ENCODE measurements at places on chromosomes 12 and 14.

- peak; percentile 41 for DNase-seq
Measured at GRCh38 chr14:66403183-66403582, 83.0 kb upstream of the CCDC196 start.

DNA sequence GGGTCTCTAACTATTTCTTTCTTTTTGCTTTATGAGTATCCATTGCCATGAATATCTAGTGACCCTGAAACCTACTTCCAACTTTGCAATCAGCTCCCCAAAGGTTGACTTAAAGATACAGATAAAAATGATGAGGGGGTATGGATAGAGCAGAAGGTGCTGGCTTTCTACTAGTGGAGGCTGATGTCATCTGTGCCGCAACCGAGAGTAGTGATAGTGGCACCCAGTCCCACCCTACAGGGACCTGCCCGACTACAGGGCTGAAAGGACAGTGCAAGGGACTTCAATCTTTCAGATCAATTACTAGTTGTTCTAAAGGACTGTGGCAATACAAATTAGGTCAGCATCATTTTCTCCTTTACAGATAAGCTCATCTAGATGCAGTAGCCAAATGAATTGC lies 806.0 kb downstream of the VRK1 start:
- DNase-seq: no peak

- DNase-seq: no peak
Measured at GRCh38 chr12:127284021-127284420, 982.9 kb upstream of the TMEM132C start.

- DNase-seq: peak; percentile 93
Measured at GRCh38 chr12:107436376-107436775, 249.2 kb upstream of the PWP1 start.

GRCh38 chr14:62146030-62146429 lies 383.8 kb downstream of the SNAPC1 start:
- no peak for DNase-seq

DNA sequence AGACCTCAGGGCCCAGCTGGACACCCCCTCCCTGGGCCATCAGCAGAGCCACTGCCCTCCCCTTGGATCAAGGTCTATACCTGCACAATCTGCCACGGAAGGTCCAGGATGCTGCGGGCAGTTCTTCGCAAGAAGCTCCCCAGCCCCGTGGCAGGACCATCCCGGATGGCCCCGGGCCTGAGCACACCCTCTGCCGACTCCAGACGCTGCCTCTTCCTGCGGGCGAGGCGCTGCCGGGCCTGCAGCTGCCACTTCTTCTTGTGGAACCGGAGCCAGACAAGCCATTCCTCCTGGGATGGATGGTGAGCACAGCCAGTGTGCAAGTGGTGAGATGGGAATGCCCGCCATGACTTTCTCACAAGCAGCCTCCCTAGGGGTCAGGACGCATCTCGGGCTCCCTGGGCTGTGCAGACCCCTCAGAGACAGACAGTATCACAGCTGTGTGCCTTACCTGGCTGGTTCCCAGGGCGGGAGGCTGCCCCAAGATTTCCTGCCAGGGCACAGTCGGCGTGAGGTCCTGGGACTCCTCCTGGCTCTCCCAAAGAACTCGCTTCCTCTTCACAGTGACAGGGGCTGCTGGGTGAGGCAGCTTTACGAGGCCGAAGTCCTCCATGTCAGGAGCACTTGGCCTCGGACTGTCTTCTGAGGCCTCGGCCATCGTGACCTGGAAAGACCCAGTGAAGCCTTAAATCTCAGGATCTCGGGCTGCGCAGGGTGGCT lies 30.8 kb downstream of the P2RX2 start:
- no peak for DNase-seq

- no peak for DNase-seq
Measured at GRCh38 chr12:104351057-104351983, 47.8 kb downstream of the EID3 start.

DNA sequence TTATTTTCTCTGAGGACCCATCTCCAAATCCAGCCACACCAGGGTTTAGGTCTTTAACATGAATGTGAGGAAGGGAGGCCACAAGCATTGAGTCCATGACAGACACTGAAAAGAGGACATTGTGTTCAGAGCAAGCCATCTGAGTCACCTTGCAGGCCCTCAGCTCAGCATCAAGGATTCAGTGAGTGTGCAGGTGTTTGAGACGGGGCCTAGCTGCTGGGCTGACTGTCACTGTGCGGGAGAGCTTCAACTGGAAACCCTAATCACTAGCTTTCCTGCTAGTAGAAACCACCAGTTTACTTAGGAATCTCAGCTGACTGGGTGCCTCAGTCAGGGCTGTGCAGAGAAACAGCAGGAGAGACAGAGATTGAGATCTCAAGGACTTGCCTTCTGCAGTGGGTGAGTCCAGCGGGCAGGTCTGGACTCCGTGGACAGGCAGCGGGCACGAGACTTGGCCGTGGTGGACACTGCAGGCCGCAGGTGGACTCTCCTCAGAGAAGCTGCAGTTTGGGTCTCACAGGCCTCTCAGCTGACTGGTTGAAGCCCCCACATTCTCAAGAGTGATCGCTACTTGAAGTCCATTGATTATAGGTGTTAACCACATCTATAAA lies 86.1 kb upstream of the DYNC1H1 start:
- DNase-seq: peak; percentile 16

DNA sequence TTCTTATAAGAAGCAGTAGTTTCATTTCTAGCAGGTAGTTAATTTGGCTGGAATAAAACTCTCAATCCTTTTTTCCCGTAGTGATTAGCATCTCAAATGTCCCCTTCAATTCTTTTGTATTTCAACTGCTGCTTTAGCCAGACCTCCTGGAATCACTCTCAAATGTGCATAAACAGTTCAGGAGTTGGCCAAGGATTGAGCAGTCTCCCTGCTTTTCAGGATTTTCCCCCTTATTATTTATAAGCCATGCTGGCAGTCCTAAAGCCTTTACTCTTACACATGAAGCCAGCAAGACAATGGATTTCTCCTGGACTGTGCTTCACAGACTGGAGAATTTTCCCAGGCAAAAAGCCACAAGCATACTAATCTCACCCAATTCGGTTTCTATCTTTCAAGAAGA lies 950.1 kb downstream of the VRK1 start:
- DNase-seq: no peak

DNA sequence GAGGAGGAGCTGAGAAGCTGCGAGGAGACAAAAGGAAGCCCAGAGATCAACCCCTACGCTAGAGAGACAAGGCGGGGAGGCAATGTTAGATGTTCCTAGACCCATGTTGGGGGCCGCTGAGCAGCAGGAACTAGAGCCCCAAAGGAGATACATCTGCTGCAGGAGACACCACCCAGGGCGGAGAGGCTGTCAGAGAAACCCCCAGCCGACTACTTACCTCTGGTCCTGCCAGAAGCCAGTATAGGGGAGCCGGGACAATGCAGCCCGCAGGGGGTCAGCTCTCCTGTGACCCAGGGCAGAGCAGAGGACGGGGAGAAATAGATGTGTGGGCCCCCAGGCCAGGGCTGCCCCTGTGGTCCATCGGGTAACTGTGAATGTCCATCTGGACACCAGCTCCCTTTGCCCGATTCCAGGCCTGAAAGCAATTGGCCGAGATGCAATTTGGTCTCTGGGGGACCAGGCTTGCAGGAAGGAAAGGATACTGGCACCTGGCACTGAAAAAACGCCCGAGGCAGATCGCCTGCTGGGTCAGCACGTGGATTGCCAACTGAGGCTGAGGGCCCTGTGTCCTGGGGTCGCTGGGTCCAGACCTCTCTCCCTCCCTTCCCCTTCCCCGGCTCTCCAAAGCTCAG lies 34.9 kb downstream of the SYNE3 start:
- DNase-seq: no peak

DNA sequence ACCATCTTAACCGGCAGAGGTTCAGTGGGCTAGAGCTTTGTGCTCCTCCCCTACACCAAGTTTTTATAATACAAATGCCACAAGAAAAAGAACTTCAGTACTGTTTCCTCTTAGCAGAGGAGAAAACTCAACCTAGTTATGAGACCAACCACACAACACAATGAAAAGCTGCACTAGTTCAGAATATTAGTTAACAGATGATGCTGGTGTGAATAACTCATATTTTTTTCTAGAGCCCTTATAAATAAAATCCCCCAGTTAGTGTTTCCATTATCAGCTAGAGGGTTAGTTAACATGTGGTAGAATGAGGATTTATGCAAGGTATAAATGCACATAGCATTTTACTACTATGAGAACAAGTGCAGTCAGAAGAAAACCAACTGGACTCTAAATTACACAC lies 61.9 kb upstream of the AMN1 start:
- no peak for DNase-seq

DNA sequence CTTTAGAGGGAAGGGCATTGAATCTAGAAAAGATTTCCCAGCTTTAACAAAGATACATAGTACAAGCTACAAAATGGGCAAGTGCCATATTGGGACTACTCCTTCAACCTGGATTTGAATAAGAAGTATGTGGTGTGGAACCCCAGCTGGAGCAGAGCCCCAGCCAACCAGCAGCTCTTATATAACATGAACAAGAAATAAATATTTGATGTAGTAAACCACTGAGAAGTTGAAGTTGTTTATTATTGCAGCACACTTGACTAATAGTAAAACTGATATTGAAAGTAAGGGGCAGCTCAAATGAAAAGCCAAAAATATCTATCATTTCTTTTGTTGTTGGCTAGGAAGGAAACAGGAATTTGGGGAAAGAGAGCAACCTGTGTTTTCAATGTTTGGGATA lies 701.8 kb downstream of the TMTC2 start:
- DNase-seq: no peak

DNA sequence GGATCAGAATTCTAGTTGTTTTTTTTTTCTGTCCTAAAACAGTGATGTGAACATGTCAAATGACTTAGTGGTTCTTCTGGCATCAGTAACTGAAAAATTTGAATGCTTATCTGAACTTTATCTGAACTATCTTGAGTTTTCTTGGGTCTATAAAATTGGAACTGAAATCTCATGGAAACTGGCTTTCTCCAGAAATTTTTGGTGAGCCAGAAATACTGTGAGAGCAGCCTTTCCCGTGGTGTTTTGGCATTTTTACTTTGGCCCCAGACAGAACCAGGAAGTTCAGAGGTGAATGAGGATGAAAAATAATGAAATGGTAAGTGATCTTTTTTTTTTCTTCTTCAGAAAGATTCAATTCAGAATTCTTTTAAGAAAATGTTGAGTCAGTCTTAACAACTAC lies 89.5 kb upstream of the CCDC91 start:
- no peak for DNase-seq

DNA sequence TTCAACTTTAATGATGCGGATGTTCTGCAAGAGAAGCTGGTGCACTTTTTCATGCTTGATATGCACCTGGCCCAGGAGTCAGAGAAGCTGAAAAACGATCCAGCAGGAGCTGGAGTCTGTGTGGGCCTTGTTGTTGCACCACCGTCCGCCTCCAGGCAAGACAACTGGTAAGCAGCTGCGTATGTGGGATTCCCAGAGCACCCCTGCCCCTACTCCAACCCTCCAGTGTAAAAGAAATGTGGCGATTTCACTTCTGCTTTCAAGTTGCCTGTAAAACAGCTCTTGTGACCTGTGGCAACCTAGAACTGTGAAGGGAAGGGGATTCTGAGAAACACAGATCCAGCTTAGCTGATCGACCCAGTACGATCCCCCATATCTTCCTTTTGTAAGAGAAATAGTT lies 154.1 kb upstream of the PELI2 start:
- DNase-seq: no peak

DNA sequence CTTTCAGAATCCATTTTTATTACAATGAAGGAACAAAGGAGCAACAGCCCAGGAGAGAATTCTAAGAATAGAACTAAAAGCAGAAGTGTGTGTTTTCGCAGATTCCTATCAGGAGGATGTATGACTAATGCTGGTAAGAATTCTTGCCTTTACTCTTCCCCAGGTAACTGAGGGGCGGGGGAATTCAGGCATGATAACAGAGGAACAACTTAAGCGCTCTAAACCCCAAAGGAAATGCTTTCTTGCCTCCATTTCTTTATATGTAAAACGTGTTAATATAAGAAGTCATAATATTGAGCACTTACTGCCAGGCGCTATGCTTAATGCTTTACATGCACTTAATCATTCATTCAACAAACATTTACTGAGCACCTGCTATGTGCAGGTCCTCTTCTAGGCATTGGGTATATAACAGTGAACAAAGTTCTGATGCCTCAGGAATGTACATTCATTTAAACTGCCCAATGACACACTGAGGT lies 4.5 kb downstream of the HCAR1 start:
- peak; percentile 44 for DNase-seq

GRCh38 chr12:51926064-51926632 lies 18.8 kb downstream of the ACVRL1 start:
- DNase-seq: no peak

DNA sequence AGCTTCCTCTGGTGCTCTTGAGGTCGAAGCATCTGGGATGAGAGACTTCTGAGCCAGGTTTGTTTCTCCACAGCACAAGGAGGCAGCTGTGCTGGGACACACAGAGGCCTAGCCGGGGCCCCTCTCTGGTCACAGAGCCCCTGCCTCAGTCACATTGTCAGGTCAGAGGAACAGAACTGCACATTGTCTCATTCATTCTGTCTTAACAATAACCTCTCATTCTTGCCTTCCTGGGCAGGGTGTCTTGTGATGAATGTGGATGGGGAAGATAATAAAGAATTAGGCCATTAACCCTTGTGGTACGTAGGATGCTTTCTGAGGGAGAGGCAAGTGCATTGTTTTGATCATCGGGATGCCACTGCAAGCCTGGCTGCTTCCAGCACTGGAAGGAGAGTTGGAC lies 29.8 kb downstream of the FNTB start:
- no peak for DNase-seq

DNA sequence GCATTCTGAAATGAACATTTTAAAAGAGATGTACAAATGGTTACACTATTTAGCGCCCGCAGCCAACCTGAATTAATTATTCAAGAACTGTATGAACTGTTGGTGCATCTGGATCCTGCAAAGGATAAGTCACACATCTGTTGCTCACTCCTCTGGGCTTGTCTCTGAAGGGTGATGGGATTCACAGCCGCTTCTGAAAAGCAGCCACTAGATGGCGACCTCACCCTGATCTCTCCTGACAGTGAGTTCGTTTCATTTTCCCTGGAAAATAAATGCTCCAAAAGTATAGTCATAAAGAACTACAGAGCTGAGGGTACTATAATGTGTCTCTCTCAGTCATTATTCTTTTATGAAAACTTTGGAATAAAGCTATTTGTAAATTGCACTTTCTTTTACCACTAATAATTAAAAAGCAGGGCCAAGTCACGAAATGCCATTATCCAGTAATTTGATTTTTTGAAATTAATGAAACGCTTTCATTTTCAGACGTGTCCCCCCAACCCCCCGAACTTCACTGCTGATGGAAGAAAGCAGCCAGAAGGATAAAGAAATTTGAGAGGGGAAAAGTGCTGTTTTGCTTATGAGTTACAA lies 789.6 kb downstream of the NRXN3 start:
- DNase-seq: peak; percentile 69

GRCh38 chr14:104169699-104170479 lies 31.5 kb downstream of the KIF26A start:
- no peak for DNase-seq

DNA sequence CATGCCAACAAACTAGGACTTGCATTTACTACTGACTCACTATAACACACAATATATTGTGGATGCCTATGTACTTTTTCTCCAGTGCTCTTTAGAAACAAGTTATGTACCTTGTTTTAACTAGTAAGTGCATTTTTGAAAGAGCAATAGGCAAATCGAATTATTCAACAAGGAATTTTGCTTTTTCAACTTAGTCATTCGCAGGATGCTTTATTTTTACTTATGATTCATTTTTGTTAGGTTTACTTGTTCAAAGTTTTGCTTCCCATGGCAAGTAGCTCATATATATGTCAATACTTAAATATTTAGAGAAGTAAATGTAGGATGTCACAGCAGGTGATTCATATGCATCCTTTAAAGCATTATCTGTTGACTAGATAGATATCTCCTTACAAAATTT lies 149.8 kb downstream of the PELI2 start:
- no peak for DNase-seq

GRCh38 chr14:95759941-95760340 lies 46.0 kb upstream of the TCL1A start:
- no peak for DNase-seq

GRCh38 chr12:16165506-16165905 lies 112.0 kb downstream of the SLC15A5 start:
- DNase-seq: peak; percentile 55
